ENCODE measurements at places on chromosomes 4 and X. TPM values are rescaled to one million over a fixed set of nuclear protein-coding genes. Genes with fewer than 3 reads are reported as not detected.

DNA sequence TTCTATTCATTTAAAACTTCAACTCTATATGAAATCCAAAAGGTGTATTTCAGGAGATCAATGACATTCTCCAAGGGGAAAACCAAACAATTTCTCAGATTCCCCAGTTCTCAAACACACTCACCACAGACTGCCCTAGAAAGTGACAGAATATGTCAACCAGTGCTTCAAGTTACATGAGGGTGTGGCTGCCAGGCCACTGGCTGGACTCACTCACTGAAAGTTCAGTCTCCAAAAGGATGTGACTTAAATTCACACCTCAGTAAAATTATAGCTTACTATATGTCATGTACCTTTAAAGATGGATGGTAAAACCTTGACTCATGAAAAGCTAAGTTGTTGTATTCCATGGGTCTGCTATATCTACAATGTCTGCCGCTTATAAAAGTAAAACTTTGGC lies 7.3 kb downstream of the INPP4B start:
- no peak for DNase-seq

- DNase-seq, result no peak
These were observed 1.1 kb downstream of the OCIAD2 start for GRCh38 chr4:48905363-48906015.

GRCh38 chrX:31293409-31293808 lies 221.6 kb upstream of the FTHL17 start:
- DNase-seq, result no peak

DNA sequence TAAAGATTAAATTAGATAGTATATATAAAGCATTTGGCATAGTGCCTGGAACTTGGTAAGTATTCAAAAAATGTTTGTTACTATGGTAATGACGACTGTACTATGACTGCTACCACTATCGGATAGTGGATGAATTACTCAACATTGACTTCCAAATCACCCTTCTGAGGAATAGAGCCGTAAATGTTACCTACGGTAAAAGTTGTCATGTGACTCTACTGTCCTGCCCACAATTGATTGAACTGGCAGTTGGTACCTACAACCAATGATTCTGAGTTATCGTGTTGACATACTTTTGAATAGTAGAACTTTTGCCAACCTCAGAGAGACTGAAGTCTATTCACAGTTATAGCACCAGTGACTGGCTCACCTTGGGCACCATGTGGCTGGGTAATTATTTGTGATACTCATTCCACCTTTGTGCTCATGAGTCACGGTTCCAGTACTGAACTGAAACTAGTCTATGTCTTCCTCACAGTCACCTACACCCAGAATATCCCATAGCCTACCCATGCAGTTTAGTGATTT lies 185.5 kb upstream of the PITX2 start:
- no peak for DNase-seq

MAGEA2 gene
- total RNA-seq, result not detected

TKTL1 gene
- total RNA-seq, result 3.2 TPM

PDCL2 gene
- not detected for total RNA-seq

DNA sequence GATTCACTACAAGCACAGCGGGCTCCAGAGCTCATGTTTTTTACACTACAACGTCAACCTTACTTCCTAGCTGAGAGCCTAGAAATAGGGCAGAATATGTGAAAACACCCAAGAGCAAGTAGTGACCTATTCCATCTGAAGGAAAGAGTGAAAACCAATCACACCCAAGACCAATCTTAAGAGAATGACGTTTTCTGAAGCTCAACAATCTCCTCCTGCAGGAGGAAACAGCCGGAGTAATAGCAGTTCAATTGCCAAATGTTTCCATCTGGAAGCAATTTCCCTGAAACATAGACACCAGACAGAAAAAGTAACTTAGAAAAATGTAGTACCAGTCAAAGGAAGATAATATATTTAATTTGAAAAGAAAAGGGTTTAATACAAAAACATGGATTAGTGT lies 142.4 kb downstream of the ANXA5 start:
- no peak for DNase-seq

MCTS1 gene
- 26.7 TPM for total RNA-seq

PAGE4 gene
- total RNA-seq, result not detected

- DNase-seq, result no peak
These were observed 107.4 kb upstream of the FTHL17 start for GRCh38 chrX:31179203-31179602.

DNA sequence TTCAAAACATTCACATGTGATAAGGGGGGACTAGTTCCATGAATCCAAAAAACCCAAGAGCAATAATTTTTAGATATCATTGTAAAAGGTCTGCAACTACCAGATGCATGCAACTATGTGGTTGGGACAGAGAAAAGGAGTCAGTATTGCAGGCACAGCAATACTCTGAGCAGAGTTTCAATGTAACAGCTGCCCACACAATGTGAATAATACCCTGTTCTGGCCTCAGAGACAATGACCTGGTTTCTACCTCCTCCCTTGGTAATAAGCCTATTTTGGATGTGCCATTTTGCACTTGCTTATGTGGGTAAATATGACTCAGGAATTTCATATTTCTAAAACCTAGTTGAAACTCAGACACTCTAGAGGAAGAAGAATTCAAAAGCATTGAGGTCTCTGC lies 194.8 kb upstream of the RASGEF1B start:
- no peak for DNase-seq
